ENCODE measurements at places on chromosomes 1 and 21.

DNA sequence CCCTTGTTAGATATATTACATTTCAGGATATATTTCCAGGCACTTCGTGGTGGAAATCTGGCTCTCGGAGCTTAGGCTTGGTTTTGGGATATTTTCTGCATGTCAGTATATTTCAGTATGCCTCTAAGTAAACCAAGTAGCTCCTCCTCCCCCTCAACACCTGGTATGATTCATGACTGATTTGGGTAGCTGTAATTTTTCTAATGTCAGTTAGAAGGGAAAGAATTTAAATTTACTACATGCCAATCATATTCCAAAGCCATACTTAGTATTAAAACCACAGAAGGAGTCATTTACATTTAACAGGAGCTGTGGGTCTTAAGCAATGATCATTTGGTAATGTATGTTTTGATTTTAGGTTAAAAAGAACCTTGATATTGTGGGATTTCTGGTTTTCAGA, 40.6 kb downstream of the ST6GALNAC3 start:
- DNase-seq: no peak

DNA sequence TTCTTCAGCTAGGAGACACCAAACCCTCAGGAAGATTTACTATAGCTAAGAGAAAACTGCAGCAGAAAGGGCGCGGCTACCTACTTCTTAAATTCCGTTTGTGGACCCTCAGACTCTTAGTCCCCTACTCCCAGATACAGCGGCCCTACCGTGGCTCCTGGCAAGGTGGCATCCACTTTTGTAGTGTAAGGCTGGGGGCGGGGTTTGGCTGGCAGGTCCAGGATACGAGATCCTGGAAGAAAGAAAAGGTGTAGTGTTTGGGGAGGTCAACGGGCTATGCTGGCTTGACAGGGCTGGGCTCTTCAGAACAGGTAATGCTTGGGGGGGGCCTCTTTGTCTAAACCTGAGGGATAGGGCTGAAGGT, 280 bp downstream of the CREB3L4 start:
- peak; percentile 30 for DNase-seq

DNA sequence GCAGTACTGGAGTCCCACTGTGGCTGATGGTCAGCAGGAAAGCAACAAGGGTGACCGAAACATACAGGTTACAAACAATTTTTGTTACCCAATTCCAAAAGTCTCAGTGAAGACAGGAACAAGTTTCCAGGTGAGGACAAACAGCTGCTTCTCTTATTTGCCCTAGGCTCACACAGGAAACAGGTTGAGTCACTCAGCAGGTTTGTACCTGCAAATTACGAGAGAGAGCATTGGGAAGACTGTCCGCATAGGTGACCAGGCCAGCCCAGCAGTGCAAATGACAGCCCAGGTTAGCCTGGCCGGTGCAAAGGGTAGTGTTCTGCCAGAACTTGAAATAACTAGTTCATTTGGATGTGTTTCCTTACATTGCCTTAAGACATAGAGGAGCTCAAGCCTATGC, 40.0 kb upstream of the DSCAM start:
- DNase-seq: no peak

- DNase-seq: peak; percentile 94
These were observed 218.4 kb downstream of the HLX start for GRCh38 chr1:221097479-221098281.

- DNase-seq: peak; percentile 55
These were observed 3.0 kb upstream of the RIT1 start for GRCh38 chr1:155913969-155914757.

GRCh38 chr21:40717028-40717427, 129.9 kb downstream of the DSCAM start:
- no peak for DNase-seq

- no peak for DNase-seq
These were observed 23.4 kb downstream of the RD3 start for GRCh38 chr1:211468595-211468994.

DNA sequence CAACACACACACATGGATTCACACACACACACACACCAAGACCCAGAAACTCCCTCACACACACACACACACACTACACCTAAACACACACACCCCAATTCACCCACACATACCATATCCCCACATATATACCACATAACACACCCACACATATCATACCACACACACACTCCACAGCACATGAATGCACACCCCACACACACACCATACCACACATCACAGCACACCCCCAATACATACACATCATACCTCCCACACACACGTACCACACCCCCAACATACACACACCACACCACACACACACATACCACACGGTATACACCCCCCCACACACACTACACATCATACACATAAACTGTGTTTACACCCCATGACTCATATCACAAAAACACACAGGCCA, 80.0 kb downstream of the DMRTB1 start:
- no peak for DNase-seq

GRCh38 chr1:184366997-184367396, 19.8 kb upstream of the C1orf21 start:
- DNase-seq: no peak

- no peak for DNase-seq
These were observed 35.6 kb downstream of the PTPN14 start for GRCh38 chr1:214515544-214516433.

DNA sequence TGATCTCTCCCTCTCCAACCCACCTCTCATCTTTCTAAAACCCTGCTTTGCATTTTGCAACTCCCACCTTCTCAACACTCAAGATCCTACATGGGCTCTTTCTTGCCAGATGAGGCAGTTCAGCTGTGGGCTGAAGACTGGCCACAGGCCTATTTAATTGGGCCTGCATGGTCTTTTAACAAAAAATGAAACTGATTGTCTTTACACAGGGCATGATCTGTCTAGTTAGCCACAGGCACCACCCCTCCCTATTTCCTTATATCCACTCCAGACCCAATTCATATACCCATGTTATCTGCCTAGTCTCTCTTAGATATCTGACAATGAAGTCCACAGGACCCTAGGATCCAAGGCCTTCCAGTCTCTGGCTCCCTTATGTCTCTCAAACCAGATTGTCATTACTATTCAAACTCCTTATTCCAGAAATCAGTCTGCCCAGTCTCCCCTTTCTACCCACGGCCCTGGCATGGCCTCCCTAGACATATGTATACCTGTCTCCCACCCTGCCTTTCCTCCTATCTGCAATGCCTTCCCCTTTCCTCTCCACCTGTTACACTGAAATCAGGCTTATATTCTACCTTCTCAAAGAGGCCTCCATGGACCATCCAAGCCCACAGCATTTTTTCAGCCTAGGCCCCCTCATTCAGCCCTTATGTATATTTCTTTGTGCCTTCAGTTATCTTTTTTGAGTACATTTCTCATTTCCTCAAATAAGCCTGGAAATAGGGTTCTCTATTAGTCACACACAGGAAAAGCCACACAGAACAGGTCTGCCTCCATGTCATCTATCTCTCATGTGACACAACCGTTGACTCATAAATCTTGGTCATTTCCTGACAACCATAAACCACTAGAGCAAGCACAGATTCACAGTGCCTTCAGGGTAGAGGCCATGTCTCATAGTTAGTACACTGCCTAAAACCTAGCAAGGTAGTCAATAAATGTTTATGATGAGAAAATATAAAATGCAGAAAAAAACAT, 39.0 kb downstream of the LPAR3 start:
- peak; percentile 98 for DNase-seq

- peak; percentile 56 for DNase-seq
These were observed 749 bp downstream of the AKIRIN1 start for GRCh38 chr1:38991638-38992411.

GRCh38 chr21:46622226-46622625, 13.2 kb upstream of the PRMT2 start:
- DNase-seq: no peak

GRCh38 chr1:11153184-11153583, 36.0 kb upstream of the ANGPTL7 start:
- no peak for DNase-seq

DNA sequence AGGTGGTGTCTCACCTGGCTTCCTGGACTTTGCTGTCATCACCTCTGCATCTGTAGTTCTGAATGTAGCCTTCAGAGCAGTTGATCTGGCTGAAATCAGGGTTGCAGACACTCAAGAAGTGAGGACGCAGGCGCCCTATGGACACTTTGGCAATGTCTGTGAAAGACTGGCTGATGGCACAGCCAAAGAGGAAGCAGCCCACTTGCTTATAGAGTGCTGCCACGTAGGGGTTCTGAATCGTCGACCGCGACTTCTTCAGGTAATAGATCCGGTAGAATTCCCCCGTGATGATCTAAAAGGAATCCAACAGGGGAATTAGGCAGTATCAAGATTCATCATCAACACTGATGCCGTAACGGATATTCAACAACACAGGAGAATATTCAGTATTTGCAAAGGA, 55.1 kb downstream of the PLPP3 start:
- DNase-seq: no peak

DNA sequence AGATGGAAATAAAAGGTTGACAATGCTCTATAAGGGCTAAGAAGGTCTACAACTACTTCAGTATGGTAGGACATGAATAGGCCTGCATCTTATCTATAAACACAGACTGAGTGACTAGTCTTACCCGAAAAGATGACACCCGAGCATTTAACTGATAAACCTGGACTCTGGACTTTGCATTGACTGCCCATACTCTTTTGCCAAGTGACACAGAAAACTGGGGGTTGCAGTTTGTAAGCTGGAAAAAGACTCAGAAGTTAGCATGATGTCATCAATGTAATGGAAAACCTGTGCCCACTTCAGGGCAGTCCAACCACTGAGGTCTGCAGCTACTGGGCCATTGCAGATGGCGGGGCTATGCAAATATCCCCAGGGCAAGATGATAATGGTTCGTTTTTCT, 258.3 kb upstream of the NEGR1 start:
- no peak for DNase-seq

- DNase-seq: no peak
These were observed 3.5 kb upstream of the FCMR start for GRCh38 chr1:206925106-206925736.

- no peak for DNase-seq
These were observed 159.0 kb downstream of the BARHL2 start for GRCh38 chr1:90558126-90558525.
